Erythroblast (primary cell): ENCODE measurements at places on chromosomes 12 and 14.
A peak's percentile ranks its signal among the peaks of the same experiment; 100 is the strongest.

DNA sequence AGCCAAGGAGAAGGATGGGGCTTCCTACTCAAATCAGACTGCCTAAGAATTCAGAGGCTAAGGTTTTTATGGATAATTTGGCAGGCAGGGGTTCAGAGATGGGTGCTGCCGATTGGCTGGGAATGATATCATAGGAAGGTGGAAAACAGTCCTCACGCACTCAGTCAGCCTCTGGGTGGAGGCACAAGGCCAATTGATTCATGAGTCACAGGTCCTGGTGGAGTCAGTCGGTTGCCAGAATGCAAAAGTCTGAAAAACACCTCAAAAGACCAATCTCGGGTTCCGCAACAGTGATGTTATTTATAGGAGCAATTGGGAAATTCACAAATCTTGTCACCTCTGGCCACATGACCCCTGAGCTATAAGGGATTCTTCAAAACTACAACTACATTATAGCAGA lies 105.5 kb downstream of the GXYLT1 start:
- DNase-seq: no peak

DNA sequence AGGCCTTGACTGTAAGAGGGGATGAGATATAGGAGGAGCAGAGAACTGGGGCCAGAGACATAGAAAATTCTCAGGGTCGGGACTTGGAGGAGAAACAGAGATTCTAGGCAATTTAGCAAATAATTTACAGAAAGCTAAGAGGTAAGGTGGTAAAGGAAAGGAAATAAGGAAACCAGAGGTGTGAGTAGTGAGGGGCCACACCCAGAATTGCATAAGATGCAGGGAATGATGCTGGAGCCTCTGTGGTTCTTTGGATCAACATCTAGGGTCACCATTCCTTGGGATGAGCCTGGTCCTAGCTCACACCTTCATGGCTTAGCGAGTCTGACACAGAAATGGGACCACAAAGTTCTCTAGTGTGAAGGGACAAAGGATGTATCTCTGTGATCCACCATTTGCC lies 949 bp upstream of the SDR9C7 start:
- no peak for DNase-seq

GRCh38 chr12:57837864-57838562 lies 8.5 kb downstream of the CTDSP2 start:
- DNase-seq: peak; percentile 24

- no peak for DNase-seq
These were observed 126.4 kb downstream of the ATP23 start for GRCh38 chr12:58067610-58068387.

GRCh38 chr12:3225154-3225795 lies 148.1 kb downstream of the TSPAN9 start:
- no peak for DNase-seq

DNA sequence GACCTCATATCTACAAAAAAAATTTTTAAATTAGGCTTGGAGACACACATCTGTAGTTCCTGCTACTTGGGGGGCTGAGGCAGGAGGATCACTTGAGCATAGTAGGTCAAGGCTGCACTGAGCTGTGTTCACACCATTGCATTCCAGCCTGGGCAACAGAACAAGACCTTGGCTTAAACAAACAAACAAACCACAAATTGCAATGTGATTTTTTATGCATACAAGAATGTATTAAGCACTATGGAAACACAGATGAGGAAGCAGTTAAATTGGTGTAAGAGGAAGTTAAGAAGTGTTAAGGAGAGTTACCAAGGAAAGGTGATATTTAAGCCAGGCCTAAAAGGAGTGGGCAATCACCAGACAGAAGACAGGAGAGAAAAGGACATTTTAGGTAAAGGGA lies 83.6 kb upstream of the HECTD1 start:
- no peak for DNase-seq

DNA sequence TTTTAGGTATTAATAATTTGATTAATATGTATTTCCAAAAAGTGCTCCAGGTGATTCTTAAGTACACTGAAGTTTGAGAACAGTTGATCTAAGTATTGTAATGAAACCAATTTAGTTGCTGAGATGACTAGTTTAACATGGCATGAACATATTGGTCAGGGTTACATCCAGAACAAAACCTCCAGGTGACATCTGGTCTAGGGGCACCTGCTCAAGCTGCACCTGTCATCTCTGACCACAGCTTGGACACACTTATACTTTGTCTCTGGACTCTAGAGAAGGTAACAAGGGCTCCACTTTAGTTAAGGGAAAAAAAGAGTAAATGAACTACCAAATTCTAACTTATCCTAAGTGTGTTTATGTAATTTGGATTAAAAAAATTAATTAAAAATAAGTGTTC lies 8.1 kb downstream of the ARID2 start:
- no peak for DNase-seq

GRCh38 chr14:69687606-69688298 lies 76.4 kb downstream of the SUSD6 start:
- peak; percentile 39 for DNase-seq

GRCh38 chr12:89975574-89975973 lies 266.9 kb upstream of the ATP2B1 start:
- no peak for DNase-seq

DNA sequence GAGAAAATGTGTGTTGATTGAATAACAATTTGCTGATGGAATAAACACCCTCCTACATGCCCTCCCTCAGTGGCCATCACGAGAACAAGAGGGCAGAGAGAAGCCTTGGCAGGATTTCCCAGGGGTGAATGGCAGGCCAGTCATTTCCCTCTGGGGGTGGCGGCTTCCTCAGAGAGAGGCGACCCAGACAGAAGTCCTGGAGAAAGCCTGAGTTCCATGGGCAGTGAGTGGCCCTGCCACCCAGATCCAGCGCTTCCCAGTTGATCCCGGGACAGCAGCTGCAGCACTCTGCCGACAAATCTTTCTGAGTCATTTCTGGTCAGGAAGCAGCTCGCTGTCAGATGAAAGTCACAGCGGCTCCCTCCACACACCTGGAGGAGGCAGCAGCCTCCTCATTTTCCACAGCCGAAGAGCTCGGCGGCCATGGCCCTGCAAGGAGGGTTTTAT lies 123.0 kb downstream of the SCARB1 start:
- DNase-seq: no peak

- no peak for DNase-seq
These were observed 560.5 kb downstream of the BCL11B start for GRCh38 chr14:98711453-98711852.

GRCh38 chr14:88326352-88327103 lies 3.5 kb upstream of the KCNK10 start:
- no peak for DNase-seq

GRCh38 chr12:75684678-75685616 lies 173.5 kb upstream of the KRR1 start:
- no peak for DNase-seq

DNA sequence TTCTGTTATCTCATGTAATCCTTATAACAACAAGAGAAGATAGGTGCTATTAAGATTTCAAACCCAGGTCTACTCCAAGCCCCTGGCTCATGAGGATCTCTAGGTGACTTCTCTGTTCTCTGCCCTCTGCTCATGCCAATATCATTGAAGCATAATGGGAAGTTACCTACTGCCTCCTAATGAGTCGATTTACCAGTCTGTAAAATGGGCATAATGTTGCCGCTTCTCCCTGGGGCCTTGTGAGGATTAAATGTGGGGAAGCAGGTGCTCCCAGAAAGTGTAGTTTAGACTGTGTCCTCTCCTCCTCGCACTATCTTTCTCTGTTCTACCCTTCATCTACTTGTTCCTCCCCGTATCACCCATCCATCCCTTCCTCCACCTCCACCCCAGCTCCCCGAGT lies 169.2 kb upstream of the LHX5 start:
- no peak for DNase-seq

- DNase-seq: no peak
These were observed 3.3 kb downstream of the AHNAK2 start for GRCh38 chr14:104974665-104975390.
